ENCODE measurements at places on chromosomes 6 and 20. TPM values are rescaled to one million over a fixed set of nuclear protein-coding genes. Genes with fewer than 3 reads are reported as not detected.

Gene IL22RA2
- not detected for total RNA-seq

Gene SRXN1
- 22.0 TPM for total RNA-seq

Gene RIPPLY2
- not detected for total RNA-seq

Gene FKBP1C
- not detected for total RNA-seq

Gene RSPH4A
- 2.8 TPM for total RNA-seq

Gene MOCS1
- total RNA-seq: 58.9 TPM
